GM10248 (cell line): ENCODE measurements at places on chromosomes 7 and 10.

- no peak for DNase-seq
These were observed 23.2 kb downstream of the NDUFB2 start for GRCh38 chr7:140719721-140720120.

GRCh38 chr7:101410743-101411507, 48.2 kb downstream of the COL26A1 start:
- peak; percentile 77 for DNase-seq

DNA sequence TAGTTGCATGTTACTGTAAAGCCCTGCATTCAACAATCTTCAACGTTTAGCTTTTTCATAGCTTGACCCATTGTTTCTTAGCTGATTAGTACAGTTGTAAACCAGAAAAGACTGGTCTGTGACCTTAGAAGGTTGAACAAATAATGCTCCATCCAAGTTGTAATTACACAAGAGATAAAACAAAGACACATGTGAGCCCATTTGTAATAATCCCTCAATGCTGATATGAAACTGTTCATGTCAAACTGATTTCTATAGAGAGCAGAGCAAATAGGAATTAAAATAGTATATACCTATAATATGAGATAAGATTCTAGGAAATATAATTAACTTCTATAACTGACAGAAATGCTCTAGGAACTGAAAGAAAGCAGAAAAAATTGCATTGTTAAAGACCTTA, 94.7 kb upstream of the SLC25A13 start:
- no peak for DNase-seq

DNA sequence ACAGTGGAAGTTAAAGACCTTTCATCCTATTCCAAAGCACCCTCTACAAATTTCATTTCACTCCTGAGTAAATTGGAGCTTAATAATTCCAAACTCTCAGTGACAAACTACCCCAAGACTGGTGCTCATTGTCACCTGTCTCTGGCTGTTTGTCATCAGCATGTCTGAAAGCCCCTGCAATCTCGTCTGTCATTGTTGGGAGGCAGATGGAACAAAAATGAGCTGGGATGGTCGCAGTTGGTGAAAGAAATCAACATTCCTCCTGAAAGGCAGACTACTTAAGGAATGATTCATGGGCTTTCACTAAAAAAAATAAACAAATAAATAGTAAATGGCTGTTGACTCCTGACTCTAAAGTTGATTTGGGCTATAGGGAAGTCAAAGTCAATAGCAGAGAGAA, 69.7 kb upstream of the PALS2 start:
- no peak for DNase-seq

GRCh38 chr7:81173766-81174281, 255.0 kb upstream of the SEMA3C start:
- DNase-seq: no peak

- DNase-seq: no peak
These were observed 14.8 kb upstream of the CFAP46 start for GRCh38 chr10:132957131-132957530.

GRCh38 chr7:2750004-2750407, 62.0 kb downstream of the AMZ1 start:
- no peak for DNase-seq

- DNase-seq: no peak
These were observed 71.7 kb downstream of the COBL start for GRCh38 chr7:51244885-51245284.

GRCh38 chr10:95988702-95989101, 54.7 kb upstream of the CCNJ start:
- DNase-seq: no peak

DNA sequence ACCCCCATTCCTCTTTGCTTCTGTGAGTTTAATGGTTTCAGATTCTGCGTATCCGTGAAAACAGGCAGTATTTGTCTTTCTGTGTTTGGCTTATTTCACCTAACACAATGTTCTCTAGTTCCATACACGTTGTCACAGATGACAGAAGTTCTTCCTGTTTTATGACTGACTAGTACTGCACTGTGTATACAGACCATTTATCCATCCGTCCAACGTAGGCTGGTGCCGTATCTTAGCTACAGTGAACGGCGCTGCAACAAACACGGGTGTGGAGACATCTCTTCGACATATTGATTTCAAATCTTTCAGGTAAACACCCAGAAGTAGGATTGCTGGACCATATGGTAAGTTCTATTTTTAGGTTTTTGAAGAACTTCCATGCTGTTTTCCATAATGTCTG, 181.7 kb downstream of the PARD3 start:
- DNase-seq: no peak
